ENCODE measurements at places on chromosomes 4 and X. TPM values are rescaled to one million over a fixed set of nuclear protein-coding genes. Genes with fewer than 3 reads are reported as not detected.

The ATG4A gene
- total RNA-seq = 3.7 TPM

The FAM9B gene
- 0.32 TPM for total RNA-seq

The FAM120C gene
- total RNA-seq = 18.8 TPM

The VCX3B gene
- total RNA-seq = 34.5 TPM

Data from A375 (cell line).